ENCODE measurements at places on chromosomes 2 and 18. TPM values are rescaled to one million over a fixed set of nuclear protein-coding genes. Genes with fewer than 3 reads are reported as not detected.

The DSC3 gene
- total RNA-seq: under 0.01 TPM

The ICOS gene
- not detected for total RNA-seq

The NXPH2 gene
- not detected for total RNA-seq

The MARS2 gene
- total RNA-seq: 4.4 TPM

The SCYGR4 gene
- not detected for total RNA-seq

The PKP4 gene
- total RNA-seq: 20.6 TPM

The GPATCH11 gene
- total RNA-seq: 3.7 TPM

The XIRP2 gene
- 1.9 TPM for total RNA-seq

The CFAP65 gene
- total RNA-seq: not detected

The LRP2 gene
- total RNA-seq: not detected

The TOGARAM2 gene
- total RNA-seq: under 0.01 TPM

The PTPN2 gene
- total RNA-seq: 37.9 TPM

The PCARE gene
- not detected for total RNA-seq

The PRKCE gene
- 21.9 TPM for total RNA-seq

The FAM124B gene
- 0.22 TPM for total RNA-seq

The REG3A gene
- not detected for total RNA-seq

The CYBRD1 gene
- 95.3 TPM for total RNA-seq

The RAB6C gene
- not detected for total RNA-seq

All from placental pericyte (primary cell).